Epithelial cell of proximal tubule (primary cell): ENCODE measurements at places on chromosomes 2 and 18. TPM values are rescaled to one million over a fixed set of nuclear protein-coding genes. Genes with fewer than 3 reads are reported as not detected.
A peak's percentile ranks its signal among the peaks of the same experiment; 100 is the strongest.

- no peak for DNase-seq
These were observed 194.4 kb upstream of the ID2 start for GRCh38 chr2:8487461-8487932.

DNA sequence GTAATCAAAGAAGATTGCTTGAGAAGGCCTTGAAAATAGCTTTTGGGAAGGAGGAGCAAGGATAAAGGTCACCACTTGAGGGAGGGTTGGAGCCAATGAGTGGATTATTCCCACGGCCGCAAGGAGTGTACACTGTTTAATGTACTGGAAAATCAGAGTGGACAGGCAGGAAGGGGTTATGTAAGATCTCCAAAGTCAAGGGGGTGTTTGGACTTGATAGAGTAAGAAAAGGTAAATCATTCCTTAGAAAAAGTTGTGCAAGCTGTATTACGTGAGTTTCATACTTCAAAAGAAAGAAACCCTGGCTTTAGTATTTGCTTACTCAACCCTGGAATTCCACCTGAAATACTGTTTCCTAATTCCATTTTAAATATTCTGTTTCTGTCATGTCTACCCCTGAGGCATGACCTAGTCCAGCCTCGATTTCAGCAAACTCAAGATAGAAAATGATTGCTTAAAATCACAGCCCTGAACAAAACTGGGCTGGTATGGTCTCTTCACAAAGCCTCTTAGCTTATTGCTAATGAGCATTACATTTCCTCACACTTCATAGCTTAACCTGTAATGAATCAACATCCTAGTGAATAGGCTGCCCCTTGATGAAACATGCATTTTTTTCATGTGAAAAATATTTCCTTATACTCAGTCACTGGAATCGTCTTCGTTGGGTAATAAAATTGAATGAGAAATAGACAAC lies 1.1 kb downstream of the MREG start:
- peak; percentile 95 for DNase-seq

- DNase-seq, result no peak
These were observed 28.9 kb upstream of the TOGARAM2 start for GRCh38 chr2:28951910-28952835.

GRCh38 chr2:24466871-24467870 lies 23.9 kb upstream of the NCOA1 start:
- DNase-seq, result no peak

- no peak for DNase-seq
These were observed 142.1 kb downstream of the CABLES1 start for GRCh38 chr18:23277399-23277798.

- no peak for DNase-seq
These were observed at the start of the genes PECR and TMEM169 for GRCh38 chr2:216081487-216082116. TSS of gene PECR (minus strand) at chr2:216081809. CDS start at chr2:216081741, 68 bp downstream. TSS of gene TMEM169 (plus strand) at chr2:216081919. CDS start at chr2:216095964, 14,045 bp downstream.

DNA sequence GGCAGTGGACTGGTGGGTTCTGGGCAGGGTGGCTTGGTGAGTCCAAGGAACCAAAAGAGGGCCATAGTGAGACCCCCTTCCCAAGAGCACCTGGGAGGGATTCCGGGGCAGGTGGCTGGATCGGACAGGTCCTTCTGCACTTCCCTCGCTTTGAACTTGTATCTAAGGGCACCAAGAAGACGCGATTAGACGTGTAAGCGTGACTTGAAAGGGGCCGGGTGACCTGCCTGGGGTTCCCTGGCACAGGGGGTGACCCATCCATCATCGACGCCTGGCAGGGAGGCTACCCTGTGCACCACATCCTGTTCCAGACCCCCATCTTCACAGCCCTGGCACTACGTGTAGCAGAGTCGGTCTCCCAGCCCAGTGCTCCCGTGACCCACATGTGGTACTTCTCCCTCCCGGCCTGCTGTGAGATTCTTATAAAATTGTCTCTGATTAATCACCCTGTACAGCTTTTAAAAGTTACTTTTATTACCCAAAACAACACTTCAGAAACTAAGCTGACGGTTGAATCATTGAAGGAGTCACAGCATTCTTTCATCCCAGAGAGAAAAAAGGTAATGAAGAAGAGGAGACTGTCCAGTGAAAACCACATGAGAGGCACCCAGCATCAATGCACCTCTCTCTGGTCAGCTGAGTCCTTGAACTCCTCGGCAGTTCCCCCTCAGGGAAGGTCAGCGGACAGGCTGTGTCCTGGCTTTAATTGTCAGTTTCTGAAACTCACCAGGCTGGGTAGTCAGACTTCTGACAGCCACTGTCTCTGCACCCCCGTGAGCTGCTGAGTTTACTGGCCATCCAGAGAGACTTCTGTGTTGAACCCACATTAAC lies 13.0 kb downstream of the SH3BP4 start:
- DNase-seq, result no peak

DNA sequence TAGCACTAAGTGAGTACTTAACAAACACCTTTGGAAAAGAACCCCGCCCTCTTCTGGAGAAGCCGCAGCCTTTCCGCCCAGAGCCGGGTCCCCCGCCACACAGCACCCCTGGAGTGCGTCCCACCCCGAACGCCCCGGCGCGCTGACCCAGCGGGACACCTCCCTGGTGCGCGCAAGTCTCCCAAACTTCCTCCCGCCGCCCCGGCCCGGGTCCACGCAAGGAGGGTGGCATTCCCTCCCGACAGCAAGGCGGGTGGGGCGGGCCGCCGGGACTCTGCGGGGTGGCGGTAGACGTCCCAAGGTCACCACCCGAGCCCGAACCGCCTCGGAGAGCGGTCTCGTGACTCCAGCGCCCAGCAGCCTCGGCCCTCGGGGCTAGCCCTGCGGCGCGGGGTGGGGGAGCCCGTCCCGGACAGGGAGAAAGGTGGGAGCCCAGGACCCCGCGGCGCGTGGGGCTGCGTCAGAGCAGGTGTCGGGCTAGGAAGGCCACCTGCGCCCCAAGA lies 598 bp downstream of the CCDC93 start:
- DNase-seq, result no peak

DNA sequence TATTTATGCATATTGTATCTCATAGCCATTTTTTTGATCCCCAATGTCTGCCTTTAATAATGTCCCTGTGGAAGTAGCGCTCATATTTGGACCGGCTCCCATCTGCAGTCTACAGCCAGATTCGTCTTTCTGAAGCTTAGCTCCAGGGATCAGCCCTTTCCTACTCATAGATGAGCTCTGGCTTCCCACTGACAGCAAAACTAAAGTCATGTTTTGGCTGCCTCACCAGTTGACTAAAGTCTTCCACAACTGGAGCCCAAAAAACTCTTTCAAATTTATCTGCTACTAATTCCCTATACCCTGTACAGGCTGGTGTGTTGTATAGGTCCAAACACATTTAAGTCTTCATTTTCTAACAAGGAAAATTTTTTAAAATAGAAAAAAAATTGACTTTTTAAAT lies 294.2 kb upstream of the HNMT start:
- DNase-seq, result no peak

DNA sequence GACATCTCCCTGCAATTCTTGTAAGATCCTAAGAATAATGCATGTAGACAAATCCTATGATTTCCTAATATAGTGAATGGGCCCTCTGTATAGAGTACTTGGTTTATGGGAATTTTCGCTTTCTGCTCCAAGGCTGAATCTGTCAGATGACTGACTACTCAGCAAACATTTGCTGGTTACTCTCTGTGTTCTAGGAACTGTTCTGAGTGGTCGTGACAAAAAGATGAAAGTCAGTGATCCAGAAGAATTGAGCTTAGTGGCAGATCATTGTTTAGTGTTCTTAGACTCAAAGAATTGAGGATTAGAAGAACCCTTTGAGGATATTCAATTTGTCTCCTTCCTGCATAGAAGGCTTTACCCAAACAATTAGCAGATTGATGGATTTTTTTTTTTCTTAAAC lies 10.0 kb downstream of the XRCC5 start:
- no peak for DNase-seq

DNA sequence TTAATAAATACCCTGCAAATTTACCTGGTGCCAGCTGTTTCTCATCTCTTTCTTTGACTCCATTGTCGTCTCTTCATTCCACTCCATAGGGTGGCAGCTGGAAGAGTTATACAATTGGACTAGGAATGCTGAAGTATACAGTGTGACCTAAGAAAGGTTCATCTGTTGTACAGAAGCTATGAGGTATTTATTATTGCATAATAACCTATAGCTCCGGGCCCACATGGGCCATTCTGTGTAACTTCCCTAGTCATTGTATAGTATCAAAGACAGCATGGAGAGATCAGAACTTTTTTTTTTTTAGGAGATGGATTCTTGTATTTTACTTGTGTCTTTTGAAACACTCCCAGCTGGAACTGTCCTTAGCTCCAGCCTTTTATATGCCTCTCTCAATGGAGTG lies 26.2 kb downstream of the BMP10 start:
- no peak for DNase-seq

DNA sequence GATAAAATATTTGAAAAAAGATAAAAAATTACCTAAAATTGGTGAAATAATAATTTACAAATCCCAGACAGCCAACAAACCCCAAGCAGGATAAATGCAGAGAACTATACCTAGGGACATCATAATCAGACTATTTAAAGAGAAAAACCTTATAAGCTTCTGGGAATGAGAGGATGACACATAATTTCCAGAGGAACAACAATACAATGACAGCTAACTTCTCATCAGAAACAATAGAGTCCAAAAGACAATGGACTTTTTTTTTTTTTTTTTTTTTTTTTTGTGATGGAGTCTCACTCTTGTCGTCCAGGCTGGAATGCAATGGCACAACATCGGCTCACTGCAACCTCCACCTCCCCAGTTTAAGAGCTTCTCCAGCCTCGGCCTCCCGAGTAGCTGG lies 65.2 kb downstream of the SOCS6 start:
- no peak for DNase-seq

IKZF2 gene
- total RNA-seq, result 0.86 and 1.8 TPM in 2 replicates

NGEF gene
- 4.2 and 8.6 TPM in 2 replicates for total RNA-seq

TUBA3E gene
- not detected in 2 replicates for total RNA-seq

MAP2 gene
- total RNA-seq, result 4.0 and 12.2 TPM in 2 replicates

KCNIP3 gene
- 3.9 and 10.4 TPM in 2 replicates for total RNA-seq

POTEI gene
- not detected in 2 replicates for total RNA-seq

SIX3 gene
- total RNA-seq, result not detected in 2 replicates
